ENCODE measurements at places on chromosomes 6 and 20.

- DNase-seq, result no peak
These were observed 72.1 kb downstream of the FILIP1 start for GRCh38 chr6:75421316-75422023.

- DNase-seq, result no peak
These were observed 160.2 kb downstream of the MTFR2 start for GRCh38 chr6:136089876-136090275.

GRCh38 chr20:20920433-20920832 lies 185.7 kb downstream of the LINC00237 start:
- no peak for DNase-seq

DNA sequence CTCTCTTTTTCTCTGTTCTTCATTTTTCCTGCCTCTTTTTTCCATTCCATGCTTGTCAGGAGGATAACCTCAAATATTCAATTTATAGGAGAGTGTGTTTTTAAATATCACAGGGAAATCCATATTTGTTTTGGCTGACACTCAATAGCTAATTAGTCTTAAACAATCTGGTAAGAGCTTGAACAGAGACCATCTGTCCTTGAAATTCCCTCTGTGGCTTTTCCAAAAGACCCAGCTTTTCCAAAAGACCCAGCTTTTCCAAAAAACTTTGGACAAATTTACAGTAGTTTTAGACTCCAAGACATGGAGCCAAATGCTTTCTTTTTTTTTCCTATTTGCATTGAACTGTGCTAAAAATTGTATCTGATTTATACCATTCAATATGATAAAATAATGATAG lies 127.4 kb upstream of the FAM83B start:
- DNase-seq, result no peak

- no peak for DNase-seq
These were observed 20.1 kb upstream of the HS3ST5 start for GRCh38 chr6:114362957-114363356.

DNA sequence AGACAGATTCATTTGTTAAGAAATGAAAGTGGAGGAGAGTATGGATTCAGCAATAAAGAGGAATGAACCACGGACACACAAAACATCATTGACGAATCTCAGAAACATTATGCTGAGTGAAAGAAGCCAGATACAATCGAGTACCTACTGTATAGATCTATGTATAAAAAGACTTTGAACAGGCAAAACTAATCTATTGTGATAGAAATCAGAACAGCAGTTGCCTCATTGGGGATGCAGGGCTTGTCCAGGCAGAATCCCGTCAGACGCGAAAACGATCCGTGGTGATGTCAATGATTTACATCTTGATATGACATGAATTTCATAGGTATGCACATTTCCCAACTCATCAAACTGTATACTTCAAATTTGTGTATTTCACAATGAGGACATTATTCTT lies 265.2 kb downstream of the CBLN4 start:
- DNase-seq, result no peak

- no peak for DNase-seq
These were observed 72.2 kb upstream of the EEF1E1 start for GRCh38 chr6:8174571-8174970.

GRCh38 chr20:7841971-7842310 lies 98.3 kb downstream of the HAO1 start:
- DNase-seq, result no peak

DNA sequence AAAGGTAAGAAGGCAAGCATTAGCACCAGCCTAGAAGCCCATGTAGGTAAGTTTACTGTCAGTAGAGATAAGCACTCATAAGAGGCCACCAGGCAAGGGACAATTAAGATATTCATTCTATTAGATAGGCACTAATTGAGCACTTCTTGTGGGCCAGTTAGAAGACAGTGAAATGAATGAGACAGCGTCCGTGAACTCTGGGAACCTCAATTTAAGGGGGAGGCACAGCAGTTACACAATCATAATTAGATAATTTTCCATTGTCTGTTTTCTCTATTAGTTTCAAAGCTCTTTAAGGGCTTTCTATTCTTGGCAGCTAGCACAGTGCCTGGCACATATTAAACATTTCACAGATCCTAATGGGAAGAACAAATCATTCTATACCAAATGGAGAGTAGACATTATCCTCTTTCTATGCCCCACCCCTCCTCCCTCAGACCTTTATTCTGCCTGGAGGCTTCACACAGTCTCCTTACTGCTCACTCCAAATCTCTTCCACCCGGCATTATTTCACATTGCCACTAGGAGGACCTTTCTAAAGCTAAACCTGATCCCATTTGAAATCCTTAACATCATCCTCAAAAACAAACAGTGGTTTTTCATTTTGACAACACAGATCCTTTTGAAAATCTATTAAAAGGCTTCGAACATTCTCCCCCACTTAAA lies 529.6 kb downstream of the ADGRB3 start:
- DNase-seq, result no peak

DNA sequence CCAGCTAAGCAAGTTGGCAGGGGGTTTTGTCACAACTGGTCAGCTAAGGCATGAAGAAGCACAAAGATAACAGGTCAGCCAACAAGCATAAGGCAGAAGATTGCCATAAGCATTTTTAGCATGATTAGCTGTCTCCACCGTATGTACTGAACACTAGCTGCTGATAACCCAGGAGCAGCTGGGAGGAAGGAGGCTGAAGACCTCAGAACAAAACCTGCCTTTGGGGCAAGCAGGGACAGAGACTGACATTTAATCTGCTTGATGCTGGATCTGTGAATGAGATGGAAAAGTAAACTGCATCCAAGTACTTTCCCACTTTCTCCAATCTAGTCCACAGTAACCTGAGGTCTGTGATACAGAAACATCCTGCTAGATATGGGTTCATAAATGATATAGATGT lies 353.0 kb upstream of the MAP3K7 start:
- DNase-seq, result no peak

GRCh38 chr20:41408156-41408794 lies 41.7 kb upstream of the EMILIN3 start:
- DNase-seq, result no peak

DNA sequence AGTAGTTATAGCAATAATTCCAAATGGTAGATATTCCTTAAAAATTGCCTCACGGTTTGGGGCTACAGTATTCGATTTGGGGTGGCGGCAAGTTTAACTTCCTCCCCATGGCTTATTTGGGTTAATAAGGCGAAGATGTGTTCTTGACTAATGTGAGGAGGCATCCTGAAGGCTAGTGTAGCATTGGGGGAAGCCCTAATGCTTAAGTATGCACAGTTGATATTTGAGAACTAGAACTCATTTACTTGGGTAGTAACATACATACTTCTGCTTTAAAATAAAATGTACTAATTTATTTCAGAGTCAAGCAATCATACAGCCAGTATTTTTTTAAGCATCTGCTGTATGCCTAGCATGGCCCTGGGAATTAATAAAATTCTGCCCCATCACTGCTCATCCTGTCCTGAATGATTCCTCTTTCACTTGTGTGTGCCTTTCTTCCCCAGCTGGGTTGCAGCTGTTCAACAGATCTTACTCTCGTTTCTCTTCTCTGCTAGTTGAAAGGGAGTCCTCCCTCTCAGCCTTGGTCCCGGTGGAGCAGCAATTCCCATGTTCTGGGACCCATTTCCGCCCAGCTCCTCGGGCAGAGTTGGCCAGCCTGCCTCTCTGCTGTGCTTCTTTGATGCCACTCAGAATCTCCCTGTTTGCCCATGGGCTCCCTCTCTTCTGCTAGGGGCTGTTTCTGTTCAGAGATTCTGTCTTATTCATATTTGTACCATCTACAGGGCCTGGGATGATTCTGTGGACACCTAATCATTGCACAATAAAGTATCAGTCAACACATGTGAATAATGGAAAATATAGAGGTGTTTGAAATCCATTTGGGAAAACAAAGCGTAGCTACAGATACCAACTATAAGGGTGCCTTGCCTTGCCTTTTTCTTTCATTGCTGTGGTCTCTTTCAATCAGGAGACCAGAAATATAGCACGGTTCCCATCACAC lies 104.8 kb downstream of the ARID1B start:
- DNase-seq, result no peak

DNA sequence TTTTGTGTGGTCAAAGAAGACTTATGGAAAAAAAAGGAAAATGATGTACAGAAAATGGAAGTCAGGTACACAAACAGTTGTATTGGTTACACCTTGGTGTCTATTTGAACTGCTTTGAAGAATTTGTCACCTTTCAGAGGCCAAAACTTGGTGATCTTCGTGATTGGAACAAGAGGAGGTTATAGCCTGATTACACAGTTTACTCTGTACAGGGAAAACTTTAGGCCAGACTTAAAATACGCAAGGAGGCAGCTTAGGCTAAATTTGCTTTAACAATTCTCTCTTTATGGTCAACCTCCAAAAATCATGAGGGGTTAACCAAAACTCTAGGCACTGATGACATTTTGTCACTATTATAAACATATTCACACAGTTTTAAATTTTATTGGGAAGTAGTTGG lies 353.7 kb downstream of the PRKN start:
- no peak for DNase-seq

GRCh38 chr6:19312241-19312978 lies 524.8 kb upstream of the ID4 start:
- DNase-seq, result no peak

DNA sequence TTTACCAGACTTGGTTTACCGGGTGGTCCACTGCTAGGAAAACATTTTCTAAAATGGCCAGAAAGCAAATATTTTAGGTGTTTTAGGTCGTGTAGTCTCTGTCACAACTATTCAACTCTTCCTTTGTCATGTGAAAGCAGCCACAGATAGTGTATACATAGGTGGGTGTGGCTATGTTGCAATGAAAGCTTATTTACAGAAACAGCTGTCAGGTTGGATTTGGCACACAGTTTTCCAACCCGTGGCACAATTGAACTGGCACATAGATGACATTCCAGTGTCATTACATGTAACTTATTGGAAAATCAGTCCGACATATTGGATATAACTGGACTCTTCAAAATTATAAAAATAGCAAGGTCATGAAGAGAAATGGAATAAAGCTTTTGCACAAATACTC lies 68.9 kb upstream of the KCNQ5 start:
- no peak for DNase-seq

DNA sequence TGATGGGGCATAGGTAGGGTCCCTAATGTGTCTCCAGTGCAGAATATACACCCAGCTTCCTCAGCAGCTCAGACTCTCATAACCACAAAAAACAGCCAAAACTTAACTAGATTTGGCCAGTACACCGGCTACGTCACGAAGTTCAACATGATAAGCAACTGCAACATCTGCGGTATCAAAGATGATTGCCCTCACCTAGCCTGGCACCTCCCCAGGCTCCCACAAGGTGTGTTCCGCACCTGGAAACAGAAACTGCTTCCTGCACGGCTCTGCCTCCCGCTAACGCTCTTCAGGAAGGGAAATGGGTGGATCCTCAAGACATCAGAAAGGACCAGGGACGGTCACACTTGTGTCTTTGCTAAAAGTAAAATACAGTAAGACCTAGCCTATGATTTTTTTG lies 9.5 kb downstream of the TXNDC5 start:
- no peak for DNase-seq

- DNase-seq, result no peak
These were observed 90.8 kb upstream of the OGFRL1 start for GRCh38 chr6:71197780-71198179.

DNA sequence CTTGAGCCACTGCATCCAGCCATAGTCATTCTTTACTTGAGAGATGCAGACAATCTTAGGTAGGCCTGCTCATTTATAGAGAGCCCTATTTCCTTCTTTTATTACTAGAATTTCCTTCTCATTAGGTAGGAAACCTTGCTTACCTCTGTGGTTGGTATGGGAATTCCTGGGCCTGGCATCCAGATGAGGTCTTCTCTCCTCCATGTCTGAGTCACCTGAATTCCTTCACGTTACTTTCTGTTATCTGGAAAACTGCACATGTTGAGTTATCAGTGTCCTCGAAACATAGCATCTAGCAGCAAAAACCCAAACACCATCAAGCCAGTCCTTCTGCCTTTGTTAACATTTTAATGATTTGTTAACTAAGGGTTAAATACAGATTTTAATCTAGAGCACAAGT lies 2.2 kb downstream of the ZNFX1 start:
- no peak for DNase-seq

- DNase-seq, result no peak
These were observed 116.2 kb downstream of the SLC24A3 start for GRCh38 chr20:19328676-19329075.

DNA sequence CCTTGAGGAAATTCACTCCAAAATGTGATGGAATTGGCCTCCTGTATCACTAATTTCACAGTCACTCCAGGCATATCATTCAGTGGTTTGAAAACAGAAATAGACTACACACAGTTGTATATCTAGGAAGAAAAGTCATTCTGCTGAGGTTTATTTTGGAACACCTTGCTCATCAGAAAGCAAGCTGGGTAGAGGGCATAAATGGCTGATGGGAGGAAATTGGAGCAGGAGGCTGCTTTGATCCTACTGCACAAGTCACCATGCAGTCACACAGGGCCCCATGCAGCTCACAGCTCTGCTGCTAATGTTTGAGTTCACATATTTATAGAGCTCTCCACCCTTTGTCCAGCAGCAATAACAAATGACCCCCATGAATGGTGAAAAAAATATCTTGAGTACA lies 12.3 kb downstream of the NHLRC1 start:
- no peak for DNase-seq

GRCh38 chr6:90533615-90534336 lies 53.1 kb downstream of the MAP3K7 start:
- DNase-seq, result no peak

DNA sequence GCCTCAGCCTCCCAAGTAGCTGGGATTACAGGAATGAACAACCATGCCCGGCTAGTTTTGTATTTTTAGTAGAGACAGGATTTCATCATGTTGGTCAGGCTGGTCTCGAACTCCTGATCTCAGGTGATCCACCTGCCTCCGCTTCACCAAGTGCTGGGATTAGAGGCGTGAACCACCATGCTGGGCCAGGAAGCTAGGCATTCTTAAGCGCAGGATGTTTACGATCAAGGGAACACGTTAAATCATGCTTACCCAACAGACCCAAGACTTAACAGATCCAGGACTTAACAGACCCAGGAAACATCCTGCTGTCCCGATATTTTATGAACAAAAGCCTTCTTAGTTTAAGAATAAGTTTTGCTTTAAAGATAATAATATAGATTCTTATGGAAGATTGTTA lies 9.1 kb downstream of the PTGIS start:
- no peak for DNase-seq

GRCh38 chr6:15427331-15428070 lies 181.6 kb downstream of the JARID2 start:
- DNase-seq, result no peak

DNA sequence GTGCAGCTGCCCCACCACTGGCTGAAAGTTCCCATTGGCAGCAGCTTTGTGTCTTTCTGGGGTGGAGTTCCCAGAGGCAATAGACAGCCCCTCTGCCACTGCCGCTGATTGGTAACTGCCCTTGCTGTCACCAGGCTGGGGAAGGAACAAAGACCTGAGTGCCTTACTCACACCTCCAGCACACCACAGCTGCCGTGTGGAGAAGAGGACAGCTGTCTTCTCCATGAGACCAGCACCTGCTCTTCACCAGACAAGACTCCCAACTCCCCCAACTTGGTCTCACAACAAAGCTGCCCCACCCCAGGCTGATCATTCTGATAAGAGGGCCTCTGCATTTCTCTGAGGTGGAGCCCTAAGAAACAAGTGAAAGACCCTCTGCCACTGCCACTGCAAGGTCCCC lies 39.7 kb upstream of the PTCHD4 start:
- no peak for DNase-seq

- DNase-seq, result no peak
These were observed 99.2 kb downstream of the QKI start for GRCh38 chr6:163513570-163514166.
